ENCODE measurements at places on chromosomes 13 and 19.

DNA sequence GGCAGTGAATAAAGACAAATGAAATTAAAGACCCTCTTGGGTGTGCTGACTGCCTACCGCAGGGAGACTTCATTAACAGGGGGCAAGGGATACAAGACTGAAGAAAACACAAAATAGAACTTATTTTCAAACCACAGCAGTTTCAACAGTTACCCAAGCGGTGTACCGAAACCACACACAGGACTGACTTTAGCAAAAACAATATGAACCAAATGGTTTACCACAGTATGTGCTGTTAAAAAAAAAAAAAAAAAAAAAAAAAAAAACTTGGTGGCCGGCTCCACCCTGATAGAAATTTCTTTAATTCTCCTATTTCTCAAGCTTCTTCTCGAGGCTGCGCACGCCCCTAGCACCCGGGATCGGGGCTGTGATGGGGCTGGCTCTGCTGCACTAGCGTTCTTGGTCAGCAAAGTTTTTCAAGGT lies 42.6 kb downstream of the KLF2 start:
- DNase-seq, result no peak

DNA sequence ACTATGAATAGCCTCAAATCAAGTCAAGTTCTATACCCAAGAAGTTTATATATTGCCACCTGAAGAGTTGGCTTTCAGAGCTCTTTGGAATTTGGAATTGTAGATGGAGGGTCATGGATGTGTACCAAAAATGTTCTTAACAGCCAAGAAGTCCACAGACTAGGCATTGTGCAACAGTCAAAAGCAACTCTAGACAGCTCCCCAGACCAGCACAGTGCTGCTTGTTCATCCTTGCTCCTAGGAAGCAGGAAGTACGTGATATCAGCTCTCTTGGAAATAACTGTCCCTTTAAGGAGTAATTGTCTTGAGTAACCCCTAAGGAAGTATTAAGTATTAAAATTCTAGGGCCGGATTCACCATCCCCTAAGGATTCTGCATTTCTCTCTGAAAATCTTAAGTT lies 30.7 kb upstream of the IL17D start:
- DNase-seq, result no peak

DNA sequence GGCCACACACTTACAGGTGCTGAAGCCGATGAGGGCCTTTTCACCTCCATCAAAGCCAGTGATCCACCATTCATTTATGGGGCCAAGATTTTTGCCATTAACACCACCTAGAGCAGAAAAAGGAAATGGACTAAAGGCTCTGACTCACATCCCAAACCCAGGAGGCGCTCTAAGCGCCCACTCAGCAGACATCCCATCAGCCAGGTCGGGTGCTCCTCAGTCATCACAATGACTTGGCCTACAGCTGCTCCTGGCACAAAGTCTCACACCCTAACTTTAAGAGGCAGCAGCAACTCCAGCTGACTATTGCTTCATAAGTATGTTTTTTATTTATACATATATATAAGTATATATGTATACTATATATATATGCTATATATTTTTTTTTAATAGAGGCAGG lies 36.1 kb upstream of the EIF3G start:
- DNase-seq, result no peak

DNA sequence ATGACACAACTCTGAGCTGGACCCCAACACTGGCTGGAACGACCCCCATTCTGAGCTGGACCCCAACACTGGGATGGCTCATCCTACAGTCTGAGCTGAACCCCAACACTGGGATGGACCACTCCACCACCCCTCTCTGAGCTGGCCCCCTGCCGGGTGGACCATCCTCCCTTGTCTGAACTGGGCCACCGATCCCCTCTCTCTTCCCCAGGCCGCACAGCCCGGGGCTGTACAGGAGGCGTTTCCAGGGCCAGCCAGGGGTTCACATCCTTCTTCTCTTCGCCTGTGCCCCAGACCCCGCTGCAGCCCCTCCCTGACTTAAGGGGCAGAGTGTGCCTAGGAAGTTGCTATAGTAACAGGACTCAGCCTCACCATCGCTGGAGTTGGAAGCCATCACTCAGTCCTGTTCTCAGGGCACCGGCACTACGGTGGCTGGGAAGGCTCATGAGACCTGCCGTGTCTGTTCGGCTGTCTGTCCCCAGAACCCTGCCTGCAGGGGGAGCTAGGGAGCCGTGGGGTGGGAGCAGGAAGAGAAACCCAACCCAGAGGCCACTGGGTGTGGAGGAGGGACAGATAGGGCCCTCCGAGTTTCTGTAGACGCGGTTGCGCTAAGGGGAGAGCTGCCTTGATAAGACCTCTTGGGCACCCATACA lies 3.7 kb downstream of the PRKACA start:
- DNase-seq, result peak; percentile 74

DNA sequence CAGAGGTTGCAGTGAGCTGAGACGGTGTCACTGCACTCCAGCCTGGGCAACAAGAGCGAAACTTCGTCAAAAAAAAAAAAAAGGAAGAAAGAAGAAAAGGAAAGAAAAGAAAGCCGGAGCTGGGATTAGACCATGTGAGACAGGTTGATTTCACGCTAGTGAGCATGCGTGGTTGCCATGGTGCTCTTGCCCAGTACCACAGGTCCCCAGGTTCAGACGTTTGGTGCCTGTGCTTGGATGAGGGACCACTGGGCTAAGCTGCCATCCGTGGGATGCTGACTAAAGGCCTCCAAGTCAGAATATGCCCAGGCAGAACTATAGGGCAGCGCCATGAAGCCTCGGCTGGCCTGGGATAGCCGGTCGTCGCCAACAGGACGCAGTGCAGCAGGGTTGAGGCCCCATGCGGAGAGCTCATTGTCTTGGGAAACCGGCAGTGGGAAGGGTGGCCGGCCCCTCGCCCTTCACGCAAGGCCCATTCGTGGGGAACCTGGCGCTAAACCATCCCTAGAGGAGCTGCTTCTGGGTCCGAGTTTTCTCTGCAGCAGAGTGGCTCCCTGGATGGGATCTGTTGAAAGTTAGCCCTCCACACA lies 7.2 kb upstream of the TEX101 start:
- DNase-seq, result no peak

GRCh38 chr19:1426736-1427135 lies 11.5 kb upstream of the RPS15 start:
- DNase-seq, result no peak

GRCh38 chr13:26735677-26736076 lies 24.9 kb downstream of the GPR12 start:
- no peak for DNase-seq

- peak; percentile 64 for DNase-seq
Observed at GRCh38 chr13:111388851-111389500, 68.5 kb downstream of the TEX29 start.

DNA sequence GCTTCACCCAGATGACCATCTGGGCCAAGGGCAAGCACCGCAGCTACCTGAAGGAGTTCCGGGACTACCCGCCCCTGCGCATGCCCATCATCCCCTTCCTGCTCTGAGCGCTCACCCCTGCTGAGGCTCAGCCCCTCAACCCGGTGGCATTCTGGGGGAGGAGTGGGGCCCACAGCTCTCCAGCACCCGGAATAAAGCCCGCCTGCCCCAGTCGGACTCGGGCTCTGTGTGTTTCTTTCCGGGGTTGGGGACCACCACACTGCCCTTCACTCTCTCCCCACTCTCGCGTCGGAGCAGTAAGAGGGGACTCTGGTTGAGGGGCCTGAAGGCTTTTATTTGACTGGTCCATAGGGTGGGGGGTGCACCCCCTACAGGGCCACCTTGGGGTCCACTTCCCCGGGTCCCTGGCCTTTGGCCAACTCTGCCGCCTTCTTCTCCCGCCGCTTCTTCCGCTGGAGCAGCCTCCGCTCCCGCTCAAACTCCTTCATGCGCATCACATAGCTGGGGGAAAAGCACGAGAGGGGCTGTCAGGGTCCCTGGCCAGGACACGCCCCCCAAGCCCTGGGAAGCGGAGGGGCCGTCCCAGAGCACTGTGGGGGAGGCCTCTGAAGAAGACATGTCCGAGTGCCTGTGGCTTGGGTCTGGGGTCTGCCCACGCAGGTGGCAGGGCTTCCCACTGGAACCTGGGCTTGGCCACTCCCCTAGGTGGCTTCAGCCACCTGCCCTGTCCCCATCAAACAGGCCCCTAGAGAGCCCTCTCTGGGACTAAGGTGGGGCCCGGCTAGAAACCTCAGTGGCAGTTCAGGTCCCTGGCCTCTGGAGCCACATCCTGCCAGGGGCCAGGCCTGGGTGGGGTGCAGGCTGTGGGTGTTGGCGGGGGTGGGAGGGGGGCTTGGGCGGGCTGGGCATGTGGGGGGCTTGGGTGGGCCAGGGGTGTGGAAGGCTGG lies 5.8 kb downstream of the NDUFB7 start:
- no peak for DNase-seq

DNA sequence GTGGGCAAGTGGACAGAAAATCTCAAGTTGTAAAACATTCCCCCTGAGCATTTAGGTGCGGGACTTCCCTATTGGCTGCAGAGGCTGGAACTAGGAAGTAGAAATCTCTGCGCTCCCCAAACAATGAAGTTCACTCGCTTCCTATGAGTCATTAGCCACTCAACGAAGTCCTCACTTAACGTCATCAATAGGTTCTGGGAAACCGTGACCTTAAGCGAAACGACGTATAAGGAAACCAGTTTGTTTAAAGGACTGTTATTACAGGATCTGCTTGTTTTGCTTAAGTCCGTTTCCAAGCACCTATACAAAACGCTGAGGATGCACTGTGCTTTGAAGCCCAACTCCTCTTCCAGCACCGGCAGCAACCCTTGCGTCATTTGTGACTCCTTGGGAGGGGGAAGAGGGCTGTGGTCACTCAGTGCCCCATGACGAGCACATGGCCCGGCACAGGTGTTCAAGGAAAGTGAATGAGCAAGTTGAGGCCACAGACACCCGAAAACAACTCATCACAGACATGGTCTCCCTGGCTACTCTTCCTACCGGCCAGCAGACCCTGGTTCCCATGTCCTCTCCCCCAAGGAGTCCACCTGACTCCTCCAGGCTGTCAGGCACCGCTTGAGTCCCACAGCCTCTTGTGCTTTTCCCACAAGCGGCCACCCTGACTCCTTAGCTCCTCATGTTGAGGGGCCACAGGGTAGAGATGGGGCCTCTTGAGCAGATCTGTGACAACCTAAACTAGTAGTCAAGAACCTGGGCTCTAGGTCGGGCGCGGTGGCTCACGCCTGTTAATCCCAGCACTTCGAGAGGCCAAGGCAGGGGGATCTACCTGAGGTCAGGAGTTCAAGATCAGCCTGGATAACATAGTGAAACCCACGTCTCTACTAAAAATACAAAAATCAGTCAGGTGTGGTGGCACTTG lies 4.8 kb downstream of the RPS16 start:
- peak; percentile 83 for DNase-seq

GRCh38 chr19:48645620-48646000 lies 377 bp downstream of the CA11 start:
- no peak for DNase-seq

DNA sequence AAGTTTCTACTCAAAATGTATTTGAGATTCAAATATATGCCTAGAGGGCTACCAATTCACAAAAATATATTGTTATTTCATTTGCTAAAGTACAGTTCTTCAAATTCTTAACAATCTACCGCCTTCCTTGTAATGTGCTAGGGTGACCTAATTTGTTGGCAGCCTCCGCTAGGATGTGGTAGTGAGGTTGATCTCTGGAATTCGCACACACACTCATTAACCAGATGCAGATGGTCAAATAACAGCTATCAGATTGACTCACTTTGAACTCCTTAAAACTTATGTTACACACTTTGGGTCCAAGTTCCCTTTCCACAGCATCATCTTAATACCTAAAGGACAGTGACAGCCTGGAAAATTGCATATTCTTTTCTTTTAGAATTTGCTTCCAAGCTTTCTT lies 367.3 kb downstream of the DCT start:
- DNase-seq, result no peak

DNA sequence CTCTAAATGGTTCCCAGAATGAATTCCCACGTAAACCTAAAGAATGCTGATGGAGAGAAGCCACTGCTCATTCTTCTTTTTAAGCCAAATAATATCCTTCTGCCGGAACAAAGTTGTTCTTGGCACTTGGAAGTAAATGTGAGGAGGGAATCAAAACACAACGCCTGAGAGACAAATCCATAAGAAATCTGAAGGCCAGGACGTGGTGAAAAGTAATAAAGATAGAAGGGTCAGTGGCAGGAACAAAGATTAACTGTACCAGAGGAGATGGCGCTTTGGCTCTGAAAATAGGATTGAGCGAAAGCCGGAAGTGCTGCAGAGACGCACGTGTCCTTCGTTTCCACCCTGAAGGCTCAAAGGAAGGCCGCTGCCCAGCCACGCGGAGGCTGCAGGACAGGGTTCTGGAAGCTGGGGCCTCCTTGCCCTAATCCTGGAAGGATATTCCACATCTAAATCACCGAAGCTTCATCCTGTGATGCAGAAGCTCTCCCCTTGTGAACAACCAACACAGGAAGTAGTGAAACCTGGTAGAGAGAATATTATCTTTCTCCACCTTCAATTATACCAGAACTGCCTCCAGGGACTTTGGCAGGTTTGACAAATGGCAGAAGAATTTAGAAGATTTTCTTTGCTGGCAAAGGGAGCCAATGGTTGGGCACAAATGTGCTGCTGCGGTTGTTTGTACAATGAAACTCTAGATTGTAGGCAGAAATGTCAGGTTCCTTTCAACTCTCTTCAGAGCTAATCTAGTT lies 214.6 kb upstream of the SERP2 start:
- DNase-seq, result no peak

DNA sequence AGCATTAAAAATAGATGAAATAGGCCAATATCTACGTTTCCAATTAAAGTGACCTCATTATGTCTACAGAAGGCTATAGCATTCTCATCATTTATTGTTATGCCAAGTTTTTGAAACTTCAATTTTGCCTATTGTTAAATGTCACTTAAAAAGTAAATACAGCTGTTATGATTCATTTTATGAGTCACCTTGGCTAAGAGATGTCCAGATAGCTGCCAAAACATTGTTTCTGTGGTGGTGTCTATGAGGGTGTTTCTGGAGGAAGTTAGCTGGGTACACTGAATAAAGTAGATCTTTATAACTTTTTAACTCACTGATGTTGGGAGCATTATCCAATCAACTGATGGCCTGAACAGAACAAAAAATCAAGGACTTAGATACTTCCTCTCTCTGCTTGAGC lies 1209.7 kb upstream of the PCDH9 start:
- no peak for DNase-seq

- DNase-seq, result no peak
Observed at GRCh38 chr19:46911456-46911855, 50.7 kb downstream of the ARHGAP35 start.

DNA sequence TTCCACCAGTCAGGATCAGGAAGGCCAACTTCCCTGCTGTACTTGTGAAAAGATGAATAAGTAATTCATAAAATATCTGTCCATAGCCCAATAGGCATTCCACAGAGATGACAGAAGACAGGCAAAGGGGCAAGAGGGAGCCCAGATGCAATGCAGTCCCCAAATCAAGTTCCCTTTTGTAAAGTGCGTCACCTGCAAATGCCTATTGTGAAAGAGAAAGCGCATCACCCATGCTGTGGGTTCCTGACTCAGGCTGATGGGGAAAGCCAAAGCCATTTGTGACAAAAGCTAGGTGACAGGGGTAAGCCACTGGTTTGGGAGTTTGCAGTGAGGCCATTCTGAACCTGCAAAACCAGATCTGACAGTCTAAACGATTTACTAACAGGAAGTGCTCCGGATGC lies 157.5 kb upstream of the ZNF536 start:
- DNase-seq, result no peak

All from activated CD8-positive, alpha-beta memory T cell treated with anti-CD3 and anti-CD28 coated beads for 24 hours (primary cell).